ENCODE measurements at places on chromosomes 3 and 15. TPM values are rescaled to one million over a fixed set of nuclear protein-coding genes. Genes with fewer than 3 reads are reported as not detected.

Gene RPSA
- 1,538 TPM for total RNA-seq

Gene GANC
- total RNA-seq = 18.9 TPM

Gene PARP15
- 1.1 TPM for total RNA-seq

Gene PARP9
- total RNA-seq = 41.0 TPM

Gene SLC51B
- total RNA-seq = not detected

DNA sequence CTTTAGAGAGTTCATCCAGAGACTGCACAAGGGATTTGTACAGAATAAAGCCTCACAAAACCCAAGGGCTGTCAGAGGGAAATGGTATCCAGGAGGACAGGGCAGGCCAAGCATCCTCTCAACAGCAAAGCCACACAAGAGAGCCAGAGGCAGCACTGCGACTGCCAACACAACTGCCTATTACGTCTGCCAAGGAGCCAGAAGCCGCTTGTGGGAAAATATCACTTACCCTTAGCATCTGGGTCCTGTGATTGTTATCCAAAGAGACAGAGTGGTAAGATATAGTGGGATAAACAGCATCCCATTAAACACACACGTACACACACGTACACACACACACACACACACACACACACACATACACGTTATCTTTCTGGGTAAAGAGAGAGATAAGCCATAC lies 618.3 kb upstream of the AGTR1 start:
- H3K36me3 ChIP-seq = no peaks in the 10 kb centered on the region
- no peaks in the 10 kb centered on the region for H3K27me3 ChIP-seq
- peak; percentile 80 for DNase-seq
- H3K4me3 ChIP-seq = no peak overlapping the region
- H3K27ac ChIP-seq = peak overlapping the region; percentile 30

DNA sequence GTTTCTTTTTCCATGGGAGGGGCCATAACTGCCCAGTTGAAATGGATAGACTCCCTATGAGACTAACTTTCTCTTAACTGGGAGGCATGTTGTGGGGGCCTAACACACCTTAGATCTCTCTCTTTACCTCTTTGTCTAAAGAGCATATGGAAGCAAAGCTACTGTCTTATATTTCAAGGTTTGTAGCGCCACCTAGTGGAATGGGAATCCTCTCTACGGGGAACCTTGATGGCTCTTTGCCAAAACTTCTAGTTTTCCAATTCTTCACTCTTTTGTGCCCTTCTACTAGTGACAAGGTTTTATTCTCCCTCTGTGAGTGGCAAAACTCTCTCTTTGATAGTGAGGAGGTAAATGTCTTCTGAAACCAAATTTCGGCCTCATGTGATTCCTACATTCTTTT lies 1030.4 kb upstream of the CADM2 start:
- H3K27me3 ChIP-seq = no peaks in the 10 kb centered on the region
- no peak overlapping the region for H3K4me3 ChIP-seq
- no peaks in the 10 kb centered on the region for H3K36me3 ChIP-seq
- no peak overlapping the region for H3K27ac ChIP-seq
- H3K4me1 ChIP-seq = no peaks in the 10 kb centered on the region

- no peak overlapping the region for H3K27ac ChIP-seq
- H3K36me3 ChIP-seq = no peaks in the 10 kb centered on the region
- no peaks in the 10 kb centered on the region for H3K4me1 ChIP-seq
- peaks cover 5% of the 10 kb centered on the region for H3K27me3 ChIP-seq
- no peak for DNase-seq
Observed at GRCh38 chr15:98581715-98582114, 66.6 kb upstream of the IGF1R start.

DNA sequence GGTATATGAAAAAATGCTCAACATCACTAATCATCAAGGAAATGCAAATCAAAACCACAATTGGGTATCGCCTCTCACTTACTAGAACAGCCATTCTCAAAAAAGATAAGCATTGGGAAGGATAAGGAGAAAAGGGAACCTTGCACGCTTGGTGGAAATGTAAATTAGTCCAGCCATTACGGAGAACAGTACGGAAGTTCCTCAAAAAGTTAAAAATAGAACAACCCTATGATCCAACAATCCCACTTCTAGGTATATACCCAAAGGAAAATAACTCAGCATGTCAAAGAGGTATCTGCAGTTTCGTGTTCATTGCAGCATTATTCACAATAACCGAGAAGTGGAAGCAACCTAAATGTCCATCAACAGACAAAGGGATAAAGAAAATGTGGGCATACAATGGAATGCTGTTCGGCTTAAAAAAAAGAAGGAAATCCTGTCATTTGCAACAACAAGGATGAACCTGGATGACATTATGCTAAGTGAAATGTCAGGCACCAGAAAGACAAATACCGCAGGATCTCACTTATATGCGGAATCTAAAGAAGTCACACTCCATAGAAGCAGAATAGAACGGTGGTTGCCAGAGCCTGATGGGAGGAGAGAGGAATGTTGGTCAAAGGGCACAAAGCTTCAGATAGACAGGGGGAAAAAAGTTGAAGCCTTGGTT lies 11.7 kb upstream of the CMTM7 start:
- H3K36me3 ChIP-seq = no peaks in the 10 kb centered on the region
- no peak overlapping the region for H3K27ac ChIP-seq
- no peaks in the 10 kb centered on the region for H3K27me3 ChIP-seq
- H3K4me1 ChIP-seq = no peaks in the 10 kb centered on the region
- DNase-seq = no peak

- H3K4me1 ChIP-seq = no peaks in the 10 kb centered on the region
- DNase-seq = no peak
- H3K4me3 ChIP-seq = no peak overlapping the region
- no peaks in the 10 kb centered on the region for H3K27me3 ChIP-seq
Observed at GRCh38 chr3:16477056-16477455, 36.4 kb downstream of the RFTN1 start.

DNA sequence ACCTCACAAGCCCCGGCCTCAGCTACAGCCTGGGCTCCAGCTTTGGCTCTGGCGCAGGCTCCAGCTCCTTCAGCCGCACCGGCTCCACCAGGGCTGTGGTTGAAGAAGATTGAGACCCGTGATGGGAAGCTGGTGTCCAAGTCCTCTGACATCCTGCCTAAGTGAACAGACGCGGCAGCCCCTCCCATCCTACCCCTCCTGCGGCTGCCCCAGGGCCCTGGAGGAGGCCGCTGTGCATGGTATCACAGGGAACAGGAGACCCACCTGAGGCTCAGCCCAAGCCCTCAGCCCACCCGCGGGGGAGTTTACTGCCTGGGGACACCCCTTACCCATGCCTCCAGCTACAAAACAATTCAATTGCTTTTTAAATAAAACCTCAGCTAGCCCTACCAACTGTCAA lies 6.0 kb upstream of the LARP6 start:
- no peak overlapping the region for H3K4me3 ChIP-seq
- no peaks in the 10 kb centered on the region for H3K36me3 ChIP-seq
- H3K27ac ChIP-seq = no peak overlapping the region
- H3K27me3 ChIP-seq = no peaks in the 10 kb centered on the region

- H3K27me3 ChIP-seq = no peaks in the 10 kb centered on the region
- no peak overlapping the region for H3K27ac ChIP-seq
- DNase-seq = no peak
- no peaks in the 10 kb centered on the region for H3K4me1 ChIP-seq
- no peaks in the 10 kb centered on the region for H3K36me3 ChIP-seq
Observed at GRCh38 chr3:194885766-194886165, 200.1 kb downstream of the FAM43A start.

GRCh38 chr15:65410036-65410435 lies 12.7 kb downstream of the IGDCC4 start:
- H3K27ac ChIP-seq = no peak overlapping the region
- no peaks in the 10 kb centered on the region for H3K36me3 ChIP-seq
- H3K4me3 ChIP-seq = no peak overlapping the region
- H3K4me1 ChIP-seq = no peaks in the 10 kb centered on the region

DNA sequence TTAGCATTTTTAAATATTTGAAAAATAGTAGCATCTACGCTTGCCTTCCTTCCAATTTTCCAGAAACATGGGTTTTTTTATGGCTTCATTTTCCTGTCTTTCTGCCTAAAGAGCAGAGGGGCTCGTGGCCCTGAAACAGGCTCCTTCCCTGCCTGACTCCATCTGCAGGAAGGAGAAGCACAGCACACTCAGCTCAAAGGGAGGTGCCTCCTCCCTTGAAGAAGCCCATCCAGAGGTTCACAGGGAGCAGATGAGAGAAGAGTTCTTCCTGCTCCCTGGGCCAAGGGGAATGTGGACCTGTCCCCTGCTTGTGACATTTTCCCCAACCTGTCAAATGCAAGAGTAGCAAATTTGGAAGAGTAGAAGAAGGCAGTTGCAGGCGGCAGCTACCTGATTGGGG lies 55.8 kb downstream of the BBX start:
- no peak for DNase-seq
- no peaks in the 10 kb centered on the region for H3K27me3 ChIP-seq
- no peaks in the 10 kb centered on the region for H3K36me3 ChIP-seq
- H3K4me3 ChIP-seq = no peak overlapping the region

DNA sequence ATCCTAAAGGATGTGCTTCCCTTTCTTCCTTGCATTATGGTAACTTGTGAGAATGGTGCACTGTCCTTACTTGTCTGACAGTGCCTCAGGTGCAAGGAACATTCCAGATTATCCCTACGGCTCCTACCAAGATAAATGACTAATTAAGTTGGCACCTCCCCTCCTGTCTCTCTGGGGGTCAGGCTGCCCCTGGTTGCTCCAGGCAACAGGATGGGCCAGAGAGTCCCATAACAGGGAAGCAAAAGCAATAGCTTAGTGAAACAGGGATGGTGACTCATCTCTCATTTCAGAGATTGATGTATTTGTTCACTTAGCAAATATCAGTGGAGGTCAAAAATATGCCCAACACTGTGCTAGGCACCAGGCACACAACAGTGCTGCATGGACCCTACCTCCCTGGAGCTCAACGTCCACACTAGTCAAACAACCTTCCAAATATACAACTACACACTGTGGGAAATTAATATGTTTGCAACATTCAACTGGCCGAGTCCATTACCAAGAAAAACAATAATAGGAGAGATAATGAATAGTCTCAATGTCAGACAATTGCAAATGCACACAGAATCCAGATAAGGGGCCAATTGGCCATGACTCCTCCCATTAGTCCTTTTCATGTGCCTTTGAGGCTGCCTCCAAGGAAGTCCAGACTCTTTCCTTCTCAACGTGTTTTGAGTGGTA lies 249.0 kb downstream of the TLE3 start:
- H3K4me1 ChIP-seq = no peaks in the 10 kb centered on the region
- H3K36me3 ChIP-seq = no peaks in the 10 kb centered on the region
- no peaks in the 10 kb centered on the region for H3K27me3 ChIP-seq
- no peak overlapping the region for H3K27ac ChIP-seq
- no peak for DNase-seq
- H3K4me3 ChIP-seq = no peak overlapping the region

DNA sequence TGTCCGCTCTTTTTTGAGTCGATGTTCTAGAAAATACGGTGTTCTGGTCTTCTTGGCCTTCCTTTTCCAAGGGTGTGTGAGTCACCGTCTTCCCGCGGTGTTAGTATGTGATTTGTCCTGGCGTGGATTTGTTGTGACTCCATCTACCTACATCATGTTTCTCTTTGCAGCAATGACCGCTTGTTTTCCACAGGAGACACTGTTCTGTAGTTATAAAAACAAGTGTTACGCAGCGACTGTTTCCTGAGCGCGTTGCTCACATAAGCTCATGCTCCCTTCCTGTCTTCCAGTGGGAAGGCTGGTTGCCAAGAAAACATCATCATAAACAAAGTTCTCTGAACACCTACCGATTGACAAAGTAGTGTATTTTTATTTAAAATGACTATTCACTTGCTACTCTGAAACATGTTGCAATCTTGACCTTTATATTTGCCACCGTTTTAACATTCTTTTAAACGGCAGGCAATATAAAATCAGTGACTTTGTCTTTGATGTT lies 19.0 kb downstream of the USP13 start:
- no peak overlapping the region for H3K4me3 ChIP-seq
- peaks cover 1% of the 10 kb centered on the region for H3K4me1 ChIP-seq
- no peak overlapping the region for H3K27ac ChIP-seq

DNA sequence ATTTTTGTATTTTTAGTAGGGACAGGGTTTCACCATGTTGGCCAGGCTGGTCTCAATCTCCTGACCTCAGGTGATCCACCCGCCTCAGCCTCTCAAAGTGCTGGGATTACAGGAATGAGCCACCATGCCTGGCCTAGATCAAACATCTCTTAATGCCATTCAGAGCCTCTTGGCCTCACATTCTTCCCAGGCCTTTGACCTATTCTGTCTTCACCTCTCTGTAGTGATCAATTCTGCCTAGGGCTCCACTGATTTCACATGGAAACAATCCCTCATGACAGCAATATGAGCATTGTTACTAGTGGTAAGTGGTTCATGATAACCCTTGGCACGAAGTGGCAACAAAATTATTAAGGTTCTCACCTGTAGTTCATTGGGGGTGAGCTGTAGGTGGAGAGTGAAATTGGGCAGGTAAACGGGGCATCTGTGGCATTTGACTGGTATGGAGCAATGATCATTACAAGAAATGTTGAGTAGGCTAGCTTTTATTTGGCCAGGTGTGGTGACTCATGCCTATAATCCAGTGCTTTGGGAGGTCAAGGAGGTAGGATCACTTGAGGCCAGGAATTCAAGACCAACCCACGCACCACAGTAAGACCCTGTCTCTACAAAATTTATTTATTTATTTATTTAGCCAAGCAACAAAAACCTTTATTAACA lies 4.8 kb upstream of the ARPIN start:
- H3K4me3 ChIP-seq = no peak overlapping the region
- no peak for DNase-seq
- peaks cover 8% of the 10 kb centered on the region for H3K4me1 ChIP-seq
- no peaks in the 10 kb centered on the region for H3K36me3 ChIP-seq
- no peaks in the 10 kb centered on the region for H3K27me3 ChIP-seq

DNA sequence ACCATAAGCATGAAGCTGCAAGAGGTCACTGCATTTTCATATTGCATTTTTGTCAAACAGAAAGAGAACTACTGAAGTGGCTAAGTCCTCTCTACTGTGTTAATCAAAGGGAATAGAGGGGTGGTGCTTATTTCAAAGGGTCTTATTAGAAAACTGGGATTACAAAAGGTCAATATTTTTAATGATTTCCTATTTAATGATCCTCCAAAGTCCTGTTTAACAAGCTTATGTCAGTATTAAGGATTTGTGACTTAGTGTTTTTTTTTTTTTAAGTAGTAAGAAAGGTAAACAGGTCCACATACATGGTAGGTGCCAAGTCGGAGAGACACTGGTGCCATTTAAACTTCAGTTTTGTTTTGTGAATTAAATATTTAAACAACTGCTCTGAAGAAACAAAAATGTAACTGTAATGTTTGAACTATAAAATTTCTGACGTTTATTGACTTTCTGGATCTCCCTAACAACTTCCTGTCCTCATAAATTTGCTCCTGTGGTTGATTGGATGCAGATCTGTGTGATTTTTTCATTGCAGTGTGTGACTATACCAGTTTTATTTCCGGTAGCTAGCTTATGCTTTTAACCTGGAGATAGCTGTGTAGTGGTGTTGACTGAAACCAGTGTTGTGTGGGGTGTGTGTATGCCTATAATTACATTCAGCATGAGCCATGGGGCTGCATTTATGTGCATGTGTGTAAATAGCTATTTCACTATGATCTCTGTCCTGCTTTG lies 8.6 kb upstream of the CACNA1D start:
- no peak overlapping the region for H3K27ac ChIP-seq
- no peaks in the 10 kb centered on the region for H3K36me3 ChIP-seq
- no peaks in the 10 kb centered on the region for H3K4me1 ChIP-seq
- no peak for DNase-seq

Data from sigmoid colon (tissue), 7 donors.